ENCODE measurements at places on chromosomes 2 and 18.

- no peak overlapping the region for H3K4me3 ChIP-seq
- no peaks in the 10 kb centered on the region for H3K36me3 ChIP-seq
- DNase-seq: no peak
- H3K27ac ChIP-seq: no peak overlapping the region
- no peaks in the 10 kb centered on the region for H3K4me1 ChIP-seq
Measured at GRCh38 chr18:74171910-74172606, 23.7 kb downstream of the TIMM21 start.

DNA sequence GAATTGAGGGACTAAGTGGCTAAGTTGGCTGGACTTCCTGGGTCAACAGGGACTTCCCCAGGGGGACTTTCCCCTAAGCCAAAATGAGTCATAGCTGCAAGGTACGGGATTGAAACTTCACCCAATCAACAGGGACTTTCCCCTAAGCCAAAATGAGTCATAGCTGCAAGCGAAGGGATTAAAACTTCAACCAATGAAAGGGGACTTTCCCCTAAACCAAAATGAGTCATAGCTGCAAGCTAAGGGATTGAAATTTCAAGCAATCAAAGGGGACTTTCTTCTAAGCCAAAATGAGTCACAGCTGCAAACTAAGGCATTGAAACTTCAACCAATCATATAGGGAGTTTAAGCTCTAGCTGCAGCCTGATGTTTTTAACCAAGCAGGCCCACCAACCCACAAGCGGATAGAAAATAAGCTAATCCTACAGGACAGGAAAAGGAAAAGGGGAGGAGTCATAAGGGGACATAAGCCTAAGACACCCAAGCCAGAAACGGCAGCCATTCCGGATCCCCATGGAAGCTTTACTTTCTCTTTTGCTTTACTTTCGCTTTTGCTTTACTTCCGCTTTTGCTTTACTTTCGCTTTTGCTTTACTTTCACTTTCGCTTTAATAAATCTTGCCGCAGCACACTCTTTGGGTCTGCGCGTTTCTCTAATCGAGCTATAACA is 1375.4 kb upstream of the CELF4 start:
- peak overlapping the region; percentile 22 for H3K4me3 ChIP-seq
- DNase-seq: no peak
- H3K36me3 ChIP-seq: no peaks in the 10 kb centered on the region

GRCh38 chr18:30135938-30136337 is 906.6 kb downstream of the DSC3 start:
- H3K27me3 ChIP-seq: no peaks in the 10 kb centered on the region
- DNase-seq: no peak
- no peak overlapping the region for H3K4me3 ChIP-seq
- H3K4me1 ChIP-seq: no peaks in the 10 kb centered on the region

- H3K4me1 ChIP-seq: no peaks in the 10 kb centered on the region
- DNase-seq: no peak
- H3K27me3 ChIP-seq: no peaks in the 10 kb centered on the region
Measured at GRCh38 chr2:86136141-86136540, 30.1 kb downstream of the PTCD3 start.

DNA sequence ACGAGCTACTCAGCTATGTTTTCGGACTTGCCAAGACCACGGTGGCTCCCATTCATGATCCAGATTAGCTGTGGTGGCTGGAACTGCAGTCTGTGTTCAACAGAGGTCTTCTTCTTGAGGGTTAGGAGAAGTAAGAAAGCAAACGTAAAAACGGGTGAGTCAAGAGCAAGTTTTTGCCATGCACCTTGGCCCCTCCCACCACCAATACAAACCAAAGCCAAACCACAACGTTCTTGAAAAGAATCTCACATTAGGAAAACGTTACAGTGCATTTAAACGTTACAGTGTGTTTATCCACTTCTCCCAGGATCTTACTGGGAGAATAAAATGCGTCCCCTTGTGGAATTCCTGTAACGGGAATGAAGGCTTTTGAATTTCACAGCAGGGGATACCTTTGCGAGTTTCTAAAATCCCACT is 725 bp downstream of the FBXO48 start:
- H3K4me1 ChIP-seq: peaks cover 16% of the 10 kb centered on the region
- peak overlapping the region; percentile 74 for H3K27ac ChIP-seq
- no peaks in the 10 kb centered on the region for H3K36me3 ChIP-seq

- DNase-seq: no peak
- no peaks in the 10 kb centered on the region for H3K4me1 ChIP-seq
- no peaks in the 10 kb centered on the region for H3K27me3 ChIP-seq
- no peak overlapping the region for H3K27ac ChIP-seq
- no peak overlapping the region for H3K4me3 ChIP-seq
Measured at GRCh38 chr2:188833799-188834198, 140.4 kb upstream of the COL3A1 start.

DNA sequence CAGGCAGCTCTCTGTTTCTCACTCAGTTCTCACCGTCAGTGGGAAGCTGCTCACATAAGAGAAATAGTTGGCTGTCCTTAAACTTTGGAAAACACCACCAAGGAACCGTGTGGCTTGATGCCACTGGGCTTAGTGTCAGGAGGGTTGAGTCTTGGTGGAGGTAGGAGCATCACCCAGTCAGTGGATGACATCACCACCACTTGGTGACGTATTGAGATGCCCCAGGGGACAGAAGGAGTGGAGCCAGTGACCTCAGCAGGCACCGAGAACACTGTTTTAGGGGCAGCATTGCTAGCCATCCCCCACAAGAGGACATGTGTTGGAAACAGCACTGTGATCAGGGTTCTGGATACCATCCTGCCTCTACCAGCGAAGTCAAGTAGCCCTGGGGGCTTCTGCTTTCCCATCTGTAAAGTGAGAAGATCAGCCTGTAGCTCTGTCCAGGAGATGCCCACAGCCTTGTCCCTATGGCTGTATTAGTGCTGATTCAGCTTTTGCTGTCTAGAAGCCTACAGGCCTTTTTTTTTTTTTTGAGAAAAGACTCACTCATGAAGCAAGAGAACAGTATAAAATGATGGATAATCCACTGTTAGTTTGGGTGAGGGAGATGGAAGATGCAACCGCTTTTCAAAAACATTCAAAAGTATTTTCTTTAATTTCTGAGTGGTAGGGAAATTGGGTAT is 66.2 kb downstream of the TSN start:
- H3K36me3 ChIP-seq: no peaks in the 10 kb centered on the region
- H3K27ac ChIP-seq: no peak overlapping the region
- DNase-seq: no peak
- H3K4me3 ChIP-seq: no peak overlapping the region

GRCh38 chr2:2116657-2117056 is 214.4 kb downstream of the MYT1L start:
- DNase-seq: no peak
- H3K4me1 ChIP-seq: peaks cover 6% of the 10 kb centered on the region
- H3K27me3 ChIP-seq: no peaks in the 10 kb centered on the region
- no peak overlapping the region for H3K27ac ChIP-seq
- H3K36me3 ChIP-seq: no peaks in the 10 kb centered on the region

DNA sequence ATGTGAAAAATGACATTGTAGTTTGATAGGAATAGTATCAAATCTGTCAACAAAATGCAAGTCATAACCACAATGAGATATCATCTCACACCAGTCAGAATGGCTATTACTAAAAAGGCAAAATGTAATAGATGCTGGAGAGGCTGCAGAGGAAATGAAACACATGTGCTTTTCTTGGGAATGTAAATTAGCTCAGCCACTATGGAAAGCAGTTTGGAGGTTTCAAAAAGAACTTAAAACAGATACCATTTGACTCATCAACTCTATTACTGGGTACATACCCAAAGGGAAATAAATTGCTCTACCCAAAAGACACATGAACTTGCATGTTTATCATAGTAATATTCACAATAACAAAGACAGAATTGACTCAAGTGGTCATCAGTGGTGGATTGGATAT is 572.6 kb downstream of the TRIB2 start:
- H3K4me3 ChIP-seq: no peak overlapping the region
- H3K27ac ChIP-seq: no peak overlapping the region
- H3K4me1 ChIP-seq: no peaks in the 10 kb centered on the region

DNA sequence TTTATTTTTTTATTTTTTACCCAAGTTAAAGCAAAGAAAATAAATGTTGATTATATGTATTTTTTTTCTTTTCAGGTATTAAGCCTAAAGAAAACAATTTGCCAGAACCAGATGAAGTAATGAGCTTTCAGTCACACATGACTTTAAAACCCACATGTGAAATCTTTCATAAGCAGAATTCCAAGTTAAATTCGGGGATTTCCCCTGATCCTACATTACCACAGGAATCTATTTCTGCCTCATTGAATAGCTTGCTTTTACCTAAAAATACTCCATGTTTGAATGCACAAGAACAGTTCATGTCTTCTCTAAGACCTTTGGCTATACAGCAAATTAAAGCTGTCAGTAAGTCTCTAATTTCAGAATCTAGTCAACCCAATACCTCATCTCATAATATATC is 26.6 kb downstream of the GEN1 start:
- H3K36me3 ChIP-seq: peaks cover 9% of the 10 kb centered on the region
- H3K4me3 ChIP-seq: no peak overlapping the region
- H3K27ac ChIP-seq: no peak overlapping the region
- H3K4me1 ChIP-seq: no peaks in the 10 kb centered on the region

DNA sequence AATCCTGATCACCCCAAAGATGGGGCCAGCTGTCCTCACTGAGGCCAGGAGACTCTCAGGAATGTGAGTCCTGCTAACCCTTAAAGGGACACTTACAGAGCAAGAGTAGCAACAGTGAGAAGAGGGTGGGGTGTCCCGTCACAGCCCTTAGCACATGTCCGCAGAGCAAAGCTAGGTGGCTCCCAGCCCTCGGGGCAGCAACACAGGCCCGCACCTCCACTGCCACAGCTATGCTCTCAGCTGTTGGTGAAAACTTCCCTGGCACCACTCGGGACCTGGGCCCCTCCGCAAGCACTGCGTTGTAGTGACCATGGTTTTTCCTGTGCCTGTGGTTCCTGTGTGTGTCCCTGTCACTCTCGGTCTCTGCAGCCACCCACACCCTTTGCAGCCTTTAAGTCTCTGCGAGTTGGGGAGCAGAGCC is 76.4 kb upstream of the UXS1 start:
- H3K27ac ChIP-seq: no peak overlapping the region
- DNase-seq: no peak
- H3K4me1 ChIP-seq: peaks cover 14% of the 10 kb centered on the region
- peaks cover 11% of the 10 kb centered on the region for H3K27me3 ChIP-seq
- H3K36me3 ChIP-seq: no peaks in the 10 kb centered on the region

DNA sequence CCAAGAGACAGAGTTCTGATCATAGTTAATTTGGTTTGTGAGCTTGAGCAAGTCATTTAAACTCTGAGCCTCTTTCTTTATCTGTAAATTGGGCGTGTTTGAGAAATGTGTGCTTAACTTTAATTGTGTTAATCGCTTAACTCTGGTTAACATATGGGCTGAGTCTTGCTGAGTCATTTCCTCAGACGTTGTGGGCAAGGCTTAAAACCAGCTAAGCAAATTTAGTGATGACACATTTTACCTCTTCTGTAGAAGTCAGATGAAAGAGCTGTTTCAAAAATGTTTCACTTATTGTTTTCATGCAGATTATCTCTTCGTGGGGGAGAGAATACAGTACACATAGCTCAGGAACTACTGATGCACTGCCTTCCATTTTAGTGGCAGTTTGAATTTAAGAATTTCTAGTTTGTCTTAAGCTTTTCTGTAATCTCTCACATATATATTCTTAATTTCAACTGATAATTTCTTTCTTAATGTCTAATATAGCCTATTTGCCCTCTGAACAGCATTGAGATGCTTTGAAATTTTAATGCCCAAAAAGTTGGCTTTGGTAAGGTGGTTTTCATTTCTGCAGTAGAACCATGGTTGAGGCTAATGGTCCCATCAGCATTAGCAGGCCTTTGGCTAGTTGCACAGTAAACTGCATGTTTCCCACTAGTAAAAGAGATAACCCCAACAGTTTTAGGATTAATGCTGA is 34.9 kb downstream of the RAB10 start:
- no peak for DNase-seq
- H3K4me1 ChIP-seq: peaks cover 16% of the 10 kb centered on the region
- H3K27ac ChIP-seq: peak overlapping the region; percentile 40
- no peak overlapping the region for H3K4me3 ChIP-seq

DNA sequence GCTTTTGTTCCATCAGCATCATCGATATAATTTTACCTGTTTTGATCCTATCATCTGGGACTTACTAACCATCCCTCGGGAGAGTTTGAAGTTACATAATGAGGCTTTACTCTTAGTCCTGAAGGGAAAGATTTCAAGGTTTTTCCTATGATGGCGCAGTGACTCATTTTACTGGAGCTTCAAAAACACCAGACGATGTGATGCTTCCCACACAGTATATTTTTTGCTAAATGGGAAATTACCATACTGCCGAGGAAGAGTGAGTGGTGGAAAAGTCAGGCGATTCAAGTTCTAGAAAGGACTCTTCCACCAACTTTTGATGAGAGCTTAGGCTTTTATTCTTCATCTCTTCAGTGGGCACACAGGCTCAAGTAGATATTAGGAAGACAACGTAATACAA is 44.6 kb upstream of the GCG start:
- no peak for DNase-seq
- H3K4me3 ChIP-seq: no peak overlapping the region
- H3K27me3 ChIP-seq: no peaks in the 10 kb centered on the region
- no peak overlapping the region for H3K27ac ChIP-seq
